ENCODE measurements at places on chromosomes 7 and 10.

DNA sequence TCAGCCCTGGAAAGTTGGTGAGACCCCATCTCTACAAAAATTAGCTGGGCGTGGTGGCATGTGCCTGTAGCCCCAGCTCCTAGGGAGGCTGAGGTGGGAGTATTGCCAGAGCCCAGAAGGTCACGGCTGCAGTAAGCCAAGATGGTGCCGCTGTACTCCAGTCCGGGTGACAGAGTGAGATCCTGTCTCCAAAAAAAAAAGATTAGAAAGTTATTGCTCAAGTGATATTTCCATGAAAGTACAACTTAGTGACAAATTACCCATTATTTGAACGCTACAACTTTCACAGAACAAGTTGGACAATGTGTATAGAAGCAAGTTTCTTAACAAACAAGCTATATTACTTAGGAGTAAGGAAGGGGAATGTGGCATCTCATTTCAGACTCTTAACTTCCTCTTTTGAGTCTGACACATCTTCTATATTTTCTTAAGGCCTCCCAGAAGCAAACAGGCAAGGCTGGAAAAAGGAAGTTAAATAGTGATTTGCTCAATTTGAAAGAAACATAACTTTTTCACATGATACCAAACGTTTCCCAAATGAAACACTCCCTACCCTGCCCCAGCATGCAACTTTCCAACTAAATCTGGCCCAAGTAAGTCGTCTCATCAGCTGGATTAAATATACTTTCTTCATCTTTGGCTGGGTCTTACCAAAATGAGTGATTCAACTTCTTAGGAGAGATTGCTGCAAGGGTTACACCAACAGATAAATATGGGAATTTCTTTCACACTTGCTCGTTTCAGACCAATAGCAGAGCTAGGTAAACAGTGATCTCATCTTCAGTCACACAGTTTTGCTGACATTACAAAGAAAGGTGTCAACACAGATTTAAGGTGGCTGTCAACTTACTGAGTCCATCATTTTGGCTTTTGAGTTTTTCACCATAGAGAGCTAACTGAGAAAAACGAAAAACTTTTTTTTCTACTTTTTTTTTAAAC lies 66.3 kb upstream of the KLF6 start:
- no peak for DNase-seq

- DNase-seq, result no peak
Observed at GRCh38 chr10:7583626-7584025, 83.1 kb downstream of the ITIH5 start.

DNA sequence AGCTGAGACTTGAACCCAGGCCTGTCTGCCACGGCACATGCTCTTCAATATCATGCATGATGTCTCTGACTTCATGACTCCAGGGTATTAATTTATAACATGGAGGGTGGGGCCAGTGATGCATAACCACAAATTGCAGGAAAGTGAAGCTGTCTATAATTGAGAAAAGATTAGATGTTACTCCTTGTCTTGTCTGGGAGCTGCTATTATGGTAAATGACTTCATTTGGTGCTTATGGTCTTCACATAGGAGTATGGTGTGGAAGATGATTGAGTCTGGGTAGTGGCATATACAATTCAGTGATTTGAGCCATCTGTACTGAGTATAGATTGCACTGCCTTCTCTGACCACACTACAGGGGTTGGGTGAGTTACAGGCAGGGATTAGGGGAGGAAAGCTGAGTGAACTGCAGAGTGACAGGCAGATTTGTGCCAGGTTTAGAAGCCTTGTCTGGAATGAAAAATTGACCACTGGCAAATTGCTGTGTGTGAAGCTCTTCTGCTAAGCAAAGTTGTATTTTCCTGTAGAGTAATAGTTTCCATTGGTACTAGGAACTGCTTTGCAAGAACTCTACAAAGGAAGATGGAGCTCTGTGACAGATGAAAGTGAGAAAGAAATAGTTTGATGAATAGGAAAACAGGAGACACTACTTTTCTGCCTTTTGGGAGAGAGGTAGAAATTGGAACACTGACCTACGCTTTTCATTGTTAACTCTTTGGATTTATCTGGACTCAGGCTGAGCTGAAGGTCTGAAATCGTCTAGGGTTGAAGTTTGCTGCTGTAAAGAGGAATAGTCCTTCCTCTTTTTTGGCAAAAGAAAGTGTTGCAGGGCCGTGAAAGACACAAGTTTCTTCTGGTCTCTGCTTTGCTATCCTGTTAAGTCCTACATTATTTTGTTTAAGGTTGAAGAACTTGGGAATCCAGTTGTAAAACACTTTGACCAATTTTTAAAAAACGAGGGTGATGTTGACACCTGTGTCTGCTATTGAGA lies 2.7 kb downstream of the SND1 start:
- no peak for DNase-seq

DNA sequence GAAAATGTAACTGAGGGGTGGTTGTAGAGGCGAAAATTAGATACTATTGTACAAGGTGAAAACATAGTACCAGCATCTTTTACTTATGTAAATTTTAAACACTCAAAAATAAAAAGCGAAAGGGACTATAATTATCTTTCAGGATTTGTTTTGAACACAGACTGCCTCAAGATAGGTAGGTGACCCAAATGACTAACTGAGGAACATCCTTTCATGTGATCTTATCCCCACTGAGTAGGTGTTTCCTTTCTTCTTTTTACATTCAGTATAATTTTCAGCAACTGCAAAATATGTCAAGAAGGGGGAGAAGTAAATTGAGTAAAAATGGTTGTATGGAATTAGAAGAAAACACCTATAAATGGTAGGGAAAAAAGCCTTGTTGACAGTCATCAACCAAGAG lies 236.7 kb downstream of the PHF14 start:
- DNase-seq, result no peak

All from neural crest cell (in vitro differentiated cells).